Stimulated activated CD4-positive, alpha-beta T cell treated with anti-CD3 and anti-CD28 coated beads, Interleukin-12 subunit alpha, Interleukin-12 subunit beta, amount 100 ng/mL, for 48 hours (primary cell): ENCODE measurements at places on chromosomes 7 and 10.
A peak's percentile ranks its signal among the peaks of the same experiment; 100 is the strongest.

DNA sequence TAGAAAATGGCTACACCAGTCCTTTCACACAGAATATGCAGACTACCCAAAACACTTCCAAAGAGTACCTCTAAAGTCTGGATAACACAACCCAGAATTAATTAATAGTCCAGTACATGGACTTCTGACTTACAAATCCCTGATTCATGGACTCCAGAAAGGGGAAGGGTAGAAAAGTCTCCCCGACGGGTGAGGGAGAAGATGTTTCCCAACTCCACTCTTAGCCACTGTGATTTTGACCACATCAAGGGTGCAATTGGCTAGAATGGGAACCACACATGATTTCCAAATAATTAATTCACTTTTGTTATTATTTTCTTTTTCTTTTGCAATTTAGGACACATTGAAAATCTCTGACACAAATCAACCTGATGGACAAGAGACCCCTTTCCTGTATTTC is 1.4 kb downstream of the TMEM130 start:
- no peak for DNase-seq

- no peak for DNase-seq
These were observed at the start of gene SHH for GRCh38 chr7:155811895-155812761. Gene SHH (minus strand): TSS chr7:155812463. CDS start chr7:155812122, 341 bp downstream.

DNA sequence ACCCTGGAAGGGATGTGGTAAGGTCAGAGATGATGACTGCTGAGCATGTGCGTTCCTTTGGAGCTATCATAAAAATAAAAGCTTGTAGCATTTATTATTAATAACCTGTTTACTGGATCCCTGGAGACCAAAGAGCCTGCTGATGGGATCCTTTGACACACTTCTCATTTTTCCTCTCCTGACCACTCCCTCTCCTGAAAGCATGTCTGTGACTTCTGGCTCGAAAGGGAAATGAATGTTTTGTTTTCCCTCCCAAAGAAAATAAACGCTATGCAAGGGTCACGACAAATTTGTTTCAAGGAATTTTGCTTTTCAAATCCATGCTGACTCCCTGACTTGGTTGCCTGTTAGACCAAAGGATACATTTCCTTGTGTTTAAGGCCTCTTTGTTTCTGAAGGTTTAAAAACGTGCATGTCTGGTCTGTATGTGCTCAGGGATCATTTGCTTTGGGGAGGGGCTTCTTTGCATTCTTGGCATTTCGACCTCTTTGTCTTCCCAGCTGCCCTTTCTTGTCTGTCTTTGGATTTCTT is 185.1 kb upstream of the AGK start:
- DNase-seq, result no peak

- no peak for DNase-seq
These were observed 137.2 kb downstream of the LRMDA start for GRCh38 chr10:75568450-75569130.

- DNase-seq, result no peak
These were observed 2.4 kb downstream of the GATA3 start for GRCh38 chr10:8056871-8057331.

DNA sequence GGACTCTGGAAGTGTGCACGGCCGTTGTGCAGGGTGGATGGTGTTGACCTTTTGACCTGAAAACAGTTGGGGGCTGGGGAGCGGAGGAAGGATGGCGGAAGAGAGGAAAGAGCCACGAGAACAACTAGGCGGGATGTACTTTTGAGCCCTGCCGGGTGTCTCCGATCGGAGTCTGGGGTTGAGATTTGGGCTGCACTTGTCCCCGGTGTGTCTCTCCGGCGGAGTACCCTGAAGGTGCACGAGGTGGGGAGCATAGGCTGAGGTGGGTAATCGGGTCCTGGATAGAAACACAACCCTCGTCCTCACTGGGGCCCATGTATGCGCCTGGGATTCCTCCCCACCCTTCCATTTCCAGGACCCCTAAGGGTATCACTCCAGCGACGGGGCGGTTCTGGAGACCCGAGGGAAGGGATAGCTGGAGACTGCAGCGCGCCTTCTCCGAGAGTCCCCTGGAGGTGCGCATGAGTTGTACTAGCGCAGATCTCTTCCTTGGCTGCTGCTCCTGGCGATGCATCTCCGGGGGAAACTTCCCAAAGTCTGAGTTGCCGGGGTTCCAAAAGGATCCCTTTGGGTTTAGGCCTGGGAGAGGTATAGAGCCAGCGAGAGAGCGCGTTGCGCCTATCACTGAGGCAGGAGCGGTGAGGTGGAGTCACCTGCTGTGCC is 4.6 kb upstream of the HMX2 start:
- DNase-seq, result no peak

DNA sequence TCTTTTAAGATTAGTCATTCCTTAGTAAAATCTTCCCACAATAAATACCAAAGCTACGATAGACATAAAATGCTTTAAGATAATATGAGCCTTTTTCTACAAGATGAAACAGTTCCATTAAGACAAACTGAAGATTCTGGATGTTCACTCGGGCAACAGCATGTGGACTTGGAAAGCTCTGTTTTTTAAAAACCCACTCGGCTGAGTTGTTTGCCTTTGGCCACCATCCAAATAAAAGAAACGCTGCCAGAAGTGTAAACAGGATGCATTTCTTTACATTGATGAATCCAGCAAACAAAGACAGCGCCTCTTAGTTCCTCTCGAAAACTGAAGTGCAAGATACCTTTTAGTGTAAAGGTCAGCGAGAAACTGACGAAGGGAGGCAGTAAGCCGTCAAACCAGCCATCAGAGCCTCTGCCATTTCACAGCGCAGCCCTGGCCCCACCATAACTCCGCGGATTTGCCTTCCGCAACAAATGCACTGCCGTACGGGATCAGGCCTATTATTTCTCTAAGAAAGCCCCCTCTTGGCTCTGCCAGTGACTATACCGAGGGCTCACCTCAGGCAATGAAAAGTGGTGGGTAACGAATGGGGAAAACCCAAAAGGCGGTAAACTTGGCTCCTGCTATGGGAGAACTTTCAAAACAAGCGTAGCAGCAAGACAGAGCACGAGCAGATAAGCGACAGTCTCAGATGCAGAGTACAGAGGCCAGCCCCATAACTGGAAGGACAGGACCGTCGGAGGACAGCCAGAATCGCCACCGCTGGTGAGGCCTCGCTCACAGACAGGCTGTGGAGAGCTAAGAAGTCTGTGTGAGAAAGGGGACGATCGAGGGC is 41.4 kb downstream of the GNA12 start:
- no peak for DNase-seq

DNA sequence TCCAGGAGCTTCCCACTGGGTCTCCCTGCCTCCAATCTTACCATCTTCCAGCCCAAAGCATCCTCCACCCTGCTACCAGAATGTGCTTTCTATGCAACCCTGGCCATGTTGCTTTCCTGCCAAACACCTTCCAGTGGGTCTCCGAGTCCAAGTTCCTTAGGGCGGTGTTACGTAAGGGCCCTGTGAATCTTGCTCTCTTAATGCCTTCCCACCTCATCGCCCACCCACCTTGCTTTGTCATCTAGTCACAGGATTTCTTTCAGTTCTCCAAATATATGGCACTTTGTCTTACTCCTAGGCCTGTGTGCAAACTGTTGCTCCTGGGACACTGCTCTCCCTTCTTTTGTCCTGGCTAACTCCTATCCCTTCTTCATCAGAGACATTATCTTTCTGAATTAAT is 344.5 kb downstream of the RPS24 start:
- no peak for DNase-seq

- no peak for DNase-seq
These were observed 17.2 kb upstream of the GIMAP8 start for GRCh38 chr7:150432915-150433892.

DNA sequence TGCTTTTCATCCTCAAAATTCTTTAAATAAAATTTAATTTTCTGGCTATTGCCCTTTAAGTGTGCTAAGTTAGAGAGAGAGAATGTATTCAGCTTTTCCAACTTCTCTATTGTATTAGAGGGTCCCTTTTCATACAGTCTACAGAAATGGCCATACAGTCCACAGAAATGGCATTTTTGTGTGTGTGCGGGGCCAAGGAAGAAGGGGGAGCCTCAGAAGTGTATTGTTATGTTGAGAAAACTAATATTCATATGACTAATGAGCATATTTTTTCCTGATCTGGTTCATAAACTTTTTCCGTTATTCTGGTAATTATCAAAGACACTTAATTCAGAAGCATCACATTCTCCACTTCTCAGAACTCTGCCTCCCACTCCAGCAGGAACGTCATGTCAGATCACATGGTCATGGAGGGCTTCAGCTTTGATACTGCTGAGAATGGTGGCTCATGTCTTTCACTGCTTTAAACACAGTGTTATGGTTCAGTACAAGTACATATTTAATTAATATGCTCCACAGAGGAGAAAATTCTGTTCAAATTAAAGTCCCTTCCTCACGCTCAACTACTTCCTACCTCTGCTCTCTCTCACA is 37.1 kb downstream of the ELMO1 start:
- peak; percentile 20 for DNase-seq

- no peak for DNase-seq
These were observed 72.0 kb downstream of the KMT2C start for GRCh38 chr7:152363798-152364197.
